ENCODE measurements at places on chromosomes 5 and 9.

GRCh38 chr9:70143394-70144130, 99.9 kb downstream of the MAMDC2 start:
- no peak for DNase-seq

DNA sequence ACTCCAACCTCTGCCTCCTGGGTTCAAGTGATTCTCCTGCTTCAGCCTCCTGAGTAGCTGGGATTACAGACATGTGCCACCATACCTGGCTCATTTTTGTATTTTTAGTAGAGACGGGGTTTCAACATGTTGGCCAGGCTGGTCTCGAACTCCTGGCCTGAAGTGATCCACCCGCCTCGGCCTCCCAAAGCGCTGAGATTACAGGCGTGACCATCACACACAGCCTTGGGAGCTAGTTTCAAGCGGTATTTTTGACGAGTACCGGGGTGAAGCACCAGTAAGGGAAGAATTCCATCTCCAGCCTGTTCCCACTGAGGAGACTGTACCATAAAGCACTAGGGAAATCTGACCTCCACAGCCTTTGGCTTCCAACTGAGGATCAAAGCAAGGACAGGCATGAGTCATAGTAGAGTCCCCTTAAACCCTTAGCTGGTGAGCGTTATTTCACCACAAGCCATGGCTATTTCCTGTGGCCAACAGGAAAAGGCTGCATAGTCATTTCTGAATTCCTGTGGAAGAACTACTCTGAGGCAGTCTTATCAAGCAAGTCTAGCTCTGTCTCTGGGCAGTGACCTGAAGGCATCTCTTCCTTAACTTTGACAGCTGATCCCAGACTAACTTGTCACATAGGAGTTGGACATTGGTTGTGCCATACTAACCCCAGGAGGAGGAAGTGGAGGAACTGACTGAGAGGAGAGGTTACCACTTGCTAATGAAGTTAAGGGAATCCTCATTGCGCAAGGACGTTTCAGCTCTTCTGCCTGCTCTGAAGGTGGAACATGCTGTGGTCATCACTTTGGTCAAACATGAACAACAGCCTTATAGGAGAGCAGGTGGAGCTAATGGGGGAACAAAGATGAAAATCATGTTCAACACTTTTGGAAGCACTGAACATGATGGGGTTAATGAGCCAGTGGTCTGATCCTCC, 85.8 kb upstream of the DMRT1 start:
- DNase-seq: no peak

DNA sequence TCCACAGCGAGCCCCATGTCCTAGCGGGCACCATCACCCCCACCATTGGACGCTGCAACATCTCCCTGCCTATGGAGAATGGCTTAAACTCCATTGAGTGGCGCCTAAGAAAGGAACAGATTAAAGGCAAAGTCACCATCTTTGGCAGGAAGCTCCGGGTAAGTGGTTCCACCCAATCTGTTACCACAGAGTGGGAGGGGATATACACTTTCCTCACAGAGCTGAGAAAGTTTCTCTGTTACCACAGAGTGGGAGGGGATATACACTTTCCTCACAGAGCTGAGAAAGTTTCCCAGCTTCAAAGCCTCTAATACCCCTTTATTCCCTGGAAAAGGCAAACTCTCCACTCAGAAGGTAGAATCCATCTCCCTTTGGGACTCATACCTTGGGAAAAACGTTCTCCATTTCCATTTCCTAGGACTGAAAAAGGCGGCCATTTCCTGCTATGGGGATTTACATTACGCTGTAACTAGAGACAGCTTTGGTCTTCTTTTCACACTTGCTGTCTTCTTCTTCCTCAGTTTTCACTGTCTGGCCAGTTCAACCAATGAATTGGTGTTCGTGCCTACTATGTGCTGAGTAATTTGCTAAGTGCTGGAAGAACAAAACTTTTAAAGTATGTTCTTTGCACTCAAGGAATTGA, 63.4 kb upstream of the WWC1 start:
- no peak for DNase-seq

GRCh38 chr9:99430301-99430700, 208.2 kb downstream of the SEC61B start:
- DNase-seq: no peak

DNA sequence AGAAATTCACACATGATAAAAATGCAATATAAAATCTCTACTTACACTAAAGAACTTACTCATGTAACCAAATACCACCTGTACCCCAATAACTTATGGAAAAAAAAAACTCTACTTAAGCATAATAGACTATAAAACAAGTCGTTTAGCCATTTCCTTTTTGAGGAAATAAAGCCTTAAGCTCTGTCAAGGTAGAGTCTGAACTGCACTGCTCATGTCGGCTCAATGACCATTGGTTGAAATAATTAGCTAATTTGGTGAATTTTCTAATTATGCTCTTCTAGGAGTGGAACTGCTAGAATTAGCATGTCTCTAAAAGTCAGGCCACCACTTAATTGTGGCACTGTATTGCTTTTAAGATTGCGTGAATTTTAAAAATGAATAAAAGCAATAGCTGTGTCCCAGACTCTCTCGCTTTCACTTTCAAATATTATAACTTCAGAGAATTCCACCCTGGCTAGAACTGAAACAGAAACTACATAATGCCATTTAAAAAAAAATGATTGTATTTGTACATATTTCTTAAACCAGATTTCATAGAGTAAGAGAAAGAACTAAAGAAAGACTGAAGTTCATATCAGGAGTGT, 113.0 kb upstream of the PCA3 start:
- DNase-seq: no peak

GRCh38 chr5:10652151-10652550, 88.3 kb downstream of the ANKRD33B start:
- DNase-seq: no peak

- no peak for DNase-seq
These were observed 2.5 kb downstream of the MGAT1 start for GRCh38 chr5:180799902-180800801.

GRCh38 chr5:117652958-117653280, 1078.3 kb upstream of the SEMA6A start:
- no peak for DNase-seq

- DNase-seq: no peak
These were observed 220.7 kb upstream of the IL12B start for GRCh38 chr5:159550951-159551350.

GRCh38 chr5:170190436-170191134, 42.2 kb upstream of the C5orf58 start:
- no peak for DNase-seq
